ENCODE measurements at places on chromosomes 5 and 9. TPM values are rescaled to one million over a fixed set of nuclear protein-coding genes. Genes with fewer than 3 reads are reported as not detected.

Gene OLFML2A
- total RNA-seq = 15.9 TPM

Gene RXFP3
- total RNA-seq = not detected

Gene PRRX2
- 68.8 TPM for total RNA-seq

Gene SLC6A19
- total RNA-seq = not detected

Gene GPX8
- total RNA-seq = 49.8 TPM

Gene ZNF454
- 5.6 TPM for total RNA-seq

Gene FOXD4L6
- total RNA-seq = not detected

GRCh38 chr9:120830151-120830550 is 12.6 kb downstream of the PSMD5 start:
- H3K27ac ChIP-seq = no peak overlapping the region
- H3K27me3 ChIP-seq = no peaks in the 10 kb centered on the region
- DNase-seq = no peak
- no peaks in the 10 kb centered on the region for H3K4me1 ChIP-seq
- H3K4me3 ChIP-seq = no peak overlapping the region

GRCh38 chr5:75678155-75678554 is 39.1 kb downstream of the POC5 start:
- H3K27ac ChIP-seq = no peak overlapping the region
- no peak for DNase-seq
- H3K4me1 ChIP-seq = no peaks in the 10 kb centered on the region
- no peak overlapping the region for H3K4me3 ChIP-seq
- no peaks in the 10 kb centered on the region for H3K27me3 ChIP-seq

GRCh38 chr5:57437976-57438805 is 44.4 kb downstream of the ACTBL2 start:
- DNase-seq = no peak
- peaks cover 17% of the 10 kb centered on the region for H3K4me1 ChIP-seq
- no peaks in the 10 kb centered on the region for H3K27me3 ChIP-seq
- no peaks in the 10 kb centered on the region for H3K36me3 ChIP-seq
- no peak overlapping the region for H3K27ac ChIP-seq

DNA sequence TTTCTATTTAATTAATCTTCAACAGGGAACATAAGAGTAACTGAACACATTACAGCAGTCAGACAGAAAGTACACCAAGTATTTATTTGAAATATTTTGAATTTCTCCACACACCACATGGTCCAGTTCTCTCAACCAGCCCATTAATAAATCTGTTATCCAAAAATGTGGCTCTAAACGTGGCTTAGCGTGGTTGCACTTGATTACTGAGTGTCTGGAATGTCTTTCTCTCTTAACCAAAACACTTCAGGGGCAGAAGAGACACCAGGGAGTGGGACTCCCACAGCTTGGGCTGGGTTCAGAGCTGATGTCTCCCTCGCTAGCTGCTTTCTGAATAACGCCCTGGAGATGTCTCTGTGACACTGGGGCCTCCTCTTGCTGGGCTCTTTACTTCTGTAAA is 52.6 kb upstream of the FANCC start:
- H3K4me3 ChIP-seq = no peak overlapping the region
- H3K27ac ChIP-seq = no peak overlapping the region
- DNase-seq = no peak
- no peaks in the 10 kb centered on the region for H3K36me3 ChIP-seq
- no peaks in the 10 kb centered on the region for H3K4me1 ChIP-seq

DNA sequence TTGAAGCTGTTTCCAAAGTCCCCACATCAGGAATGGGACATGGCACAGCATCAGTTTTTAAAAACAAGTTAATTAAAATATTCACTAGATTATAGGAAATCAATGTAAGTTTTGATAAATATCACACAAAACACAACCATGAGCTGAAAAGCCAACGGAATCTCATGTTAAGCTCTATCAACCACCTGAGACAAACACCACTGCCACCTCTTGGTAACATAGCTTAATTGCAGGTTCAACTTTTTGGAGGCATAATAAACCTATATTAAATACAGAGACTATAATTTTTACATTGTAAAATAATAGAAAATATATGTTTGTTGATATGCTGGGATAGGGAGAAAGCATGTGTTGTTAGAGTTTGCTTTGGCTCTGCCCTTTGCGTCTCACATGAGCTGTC is 126.1 kb downstream of the SV2C start:
- H3K36me3 ChIP-seq = no peaks in the 10 kb centered on the region
- H3K4me1 ChIP-seq = no peaks in the 10 kb centered on the region
- H3K4me3 ChIP-seq = no peak overlapping the region
- no peaks in the 10 kb centered on the region for H3K27me3 ChIP-seq
- no peak for DNase-seq

- no peaks in the 10 kb centered on the region for H3K36me3 ChIP-seq
- no peak overlapping the region for H3K27ac ChIP-seq
- H3K4me3 ChIP-seq = no peak overlapping the region
These were observed 99.9 kb upstream of the PITX1 start for GRCh38 chr5:135133698-135134515.

- DNase-seq = no peak
- peaks cover 7% of the 10 kb centered on the region for H3K4me1 ChIP-seq
- no peaks in the 10 kb centered on the region for H3K36me3 ChIP-seq
- H3K27ac ChIP-seq = no peak overlapping the region
These were observed 99.5 kb downstream of the DAB2IP start for GRCh38 chr9:121750715-121751623.

DNA sequence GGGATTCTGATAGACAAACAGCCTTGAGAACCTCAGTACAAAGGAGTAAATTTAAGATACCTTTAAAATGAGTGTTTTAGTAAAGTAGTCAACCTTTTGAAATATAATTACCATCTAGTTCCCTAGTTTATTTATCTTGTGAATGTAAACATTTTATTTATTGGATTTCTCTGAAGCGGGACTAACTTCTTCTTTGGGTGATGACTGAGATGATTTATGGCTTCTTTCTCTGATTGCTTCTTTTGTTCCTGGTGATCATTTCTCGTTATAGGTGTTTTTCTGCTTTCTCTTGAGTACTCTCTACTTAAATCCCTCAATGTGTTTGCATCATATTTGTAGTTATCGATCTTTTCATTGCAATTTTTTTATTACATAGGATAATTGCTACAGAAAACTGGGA is 33.2 kb downstream of the PRDM6 start:
- no peak for DNase-seq
- peaks cover 3% of the 10 kb centered on the region for H3K36me3 ChIP-seq
- no peaks in the 10 kb centered on the region for H3K27me3 ChIP-seq
- no peak overlapping the region for H3K4me3 ChIP-seq

DNA sequence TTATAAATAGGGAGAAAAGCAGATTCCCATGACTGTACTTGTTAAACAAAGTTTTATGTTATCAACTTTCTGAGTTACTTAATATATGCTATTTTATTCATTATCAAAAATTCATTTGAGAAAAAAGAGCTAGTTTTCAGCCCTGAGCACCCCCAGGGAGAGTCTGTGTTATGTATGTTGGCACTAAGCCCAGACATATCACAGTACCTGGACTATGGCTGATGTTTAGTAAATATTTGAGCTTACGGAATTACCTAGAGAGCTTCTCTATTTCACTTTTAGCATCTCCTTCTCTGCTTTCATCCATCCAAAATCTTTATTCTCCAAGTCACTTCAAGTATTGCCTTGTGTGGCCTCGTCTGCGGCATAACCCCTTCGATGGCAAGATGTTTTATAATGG is 225.9 kb upstream of the PCSK5 start:
- no peak overlapping the region for H3K4me3 ChIP-seq
- H3K36me3 ChIP-seq = no peaks in the 10 kb centered on the region
- no peaks in the 10 kb centered on the region for H3K27me3 ChIP-seq
- H3K27ac ChIP-seq = no peak overlapping the region
- no peaks in the 10 kb centered on the region for H3K4me1 ChIP-seq
- DNase-seq = no peak

DNA sequence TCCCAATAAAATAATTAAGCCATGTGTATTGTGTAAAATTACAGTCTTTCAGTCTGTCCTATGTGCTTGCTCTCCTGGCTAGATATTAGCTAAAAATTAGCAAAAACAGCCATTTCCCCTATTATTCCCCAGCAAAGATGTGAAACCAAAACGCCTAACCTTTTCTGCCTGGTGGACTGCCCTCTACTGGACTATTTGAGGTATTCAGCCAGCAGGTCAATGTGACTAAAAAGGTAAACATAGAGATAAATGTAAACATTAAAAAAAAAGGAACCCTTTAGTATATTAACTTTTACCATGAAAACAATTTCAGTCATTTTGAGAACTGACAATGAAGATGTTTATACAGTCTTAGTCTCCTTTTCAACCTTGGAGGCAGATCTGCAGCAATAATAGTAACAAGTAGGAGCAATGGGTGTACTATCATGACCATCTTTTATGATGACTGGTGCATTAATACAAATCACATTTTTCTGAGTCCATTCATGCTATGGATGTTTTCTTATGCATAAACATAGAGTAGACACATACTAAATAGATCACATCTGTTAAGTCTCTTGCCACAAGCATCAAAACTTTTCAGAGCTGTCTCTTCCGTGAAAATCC is 10.1 kb downstream of the ATG12 start:
- H3K4me3 ChIP-seq = no peak overlapping the region
- no peak for DNase-seq
- no peaks in the 10 kb centered on the region for H3K4me1 ChIP-seq
- H3K27ac ChIP-seq = no peak overlapping the region
- no peaks in the 10 kb centered on the region for H3K36me3 ChIP-seq
- no peaks in the 10 kb centered on the region for H3K27me3 ChIP-seq

DNA sequence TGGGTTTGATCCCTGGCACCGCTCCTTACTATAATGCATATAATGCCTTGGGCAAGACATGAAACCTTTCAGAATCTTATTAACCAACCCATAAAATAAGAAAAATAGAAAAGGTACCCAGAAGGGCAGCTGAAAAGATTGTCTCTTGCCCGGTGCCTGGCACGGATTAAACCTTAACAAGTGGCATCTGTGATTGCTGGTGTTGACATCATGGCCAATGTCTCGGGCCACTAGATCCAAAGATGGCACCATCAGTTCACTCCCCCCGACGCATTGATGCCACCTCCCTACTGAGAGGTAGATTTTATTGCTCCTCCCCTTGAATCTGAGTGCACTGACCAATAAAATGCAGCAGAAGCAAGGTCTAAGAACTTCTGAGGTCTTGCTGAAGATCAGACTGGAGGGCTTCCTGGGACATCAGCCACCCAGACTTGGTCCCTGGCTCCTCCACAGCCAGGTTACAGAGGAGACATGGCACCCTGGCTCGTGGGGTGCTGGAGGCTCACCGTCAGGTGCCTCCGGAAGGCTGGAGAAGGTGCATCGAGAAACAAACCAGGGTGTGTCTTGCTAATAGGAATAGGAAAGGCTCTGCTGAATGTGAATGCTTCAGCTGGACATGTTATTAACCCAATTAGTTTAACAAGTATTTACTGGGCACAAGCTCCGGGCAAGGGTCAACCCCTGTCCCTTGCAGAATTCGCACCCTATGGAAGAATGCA is 80.0 kb upstream of the COL5A1 start:
- no peaks in the 10 kb centered on the region for H3K36me3 ChIP-seq
- H3K27me3 ChIP-seq = no peaks in the 10 kb centered on the region
- no peaks in the 10 kb centered on the region for H3K4me1 ChIP-seq
- DNase-seq = no peak
- no peak overlapping the region for H3K4me3 ChIP-seq
- H3K27ac ChIP-seq = no peak overlapping the region

- no peaks in the 10 kb centered on the region for H3K4me1 ChIP-seq
- DNase-seq = no peak
- no peaks in the 10 kb centered on the region for H3K27me3 ChIP-seq
- no peak overlapping the region for H3K4me3 ChIP-seq
These were observed 27.9 kb downstream of the RHOBTB3 start for GRCh38 chr5:95759005-95759404.

- peak overlapping the region; percentile 39 for H3K27ac ChIP-seq
- H3K4me3 ChIP-seq = no peak overlapping the region
- H3K27me3 ChIP-seq = no peaks in the 10 kb centered on the region
- no peak for DNase-seq
- no peaks in the 10 kb centered on the region for H3K36me3 ChIP-seq
These were observed 83.0 kb downstream of the GRIA1 start for GRCh38 chr5:153573326-153574033.

DNA sequence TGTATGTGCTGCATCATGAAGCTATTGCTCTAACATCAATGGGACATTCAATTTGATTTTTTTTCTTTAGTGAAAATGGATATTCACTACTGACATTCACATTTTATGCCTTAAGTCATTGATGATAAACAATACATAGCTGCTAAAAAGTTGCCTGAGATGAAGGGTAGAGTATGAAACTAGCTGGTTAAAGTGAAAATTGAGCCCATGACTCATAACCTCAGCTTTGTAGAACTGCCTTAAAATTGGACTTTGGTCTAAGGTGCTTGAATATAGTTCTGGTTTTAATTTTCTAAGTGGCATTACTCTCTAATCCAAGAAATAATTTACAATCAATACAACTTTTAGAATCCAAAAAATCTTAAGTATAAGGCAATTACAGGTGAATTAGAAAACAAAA is 740.4 kb upstream of the RIOK2 start:
- H3K36me3 ChIP-seq = no peaks in the 10 kb centered on the region
- H3K27ac ChIP-seq = no peak overlapping the region
- no peak for DNase-seq

DNA sequence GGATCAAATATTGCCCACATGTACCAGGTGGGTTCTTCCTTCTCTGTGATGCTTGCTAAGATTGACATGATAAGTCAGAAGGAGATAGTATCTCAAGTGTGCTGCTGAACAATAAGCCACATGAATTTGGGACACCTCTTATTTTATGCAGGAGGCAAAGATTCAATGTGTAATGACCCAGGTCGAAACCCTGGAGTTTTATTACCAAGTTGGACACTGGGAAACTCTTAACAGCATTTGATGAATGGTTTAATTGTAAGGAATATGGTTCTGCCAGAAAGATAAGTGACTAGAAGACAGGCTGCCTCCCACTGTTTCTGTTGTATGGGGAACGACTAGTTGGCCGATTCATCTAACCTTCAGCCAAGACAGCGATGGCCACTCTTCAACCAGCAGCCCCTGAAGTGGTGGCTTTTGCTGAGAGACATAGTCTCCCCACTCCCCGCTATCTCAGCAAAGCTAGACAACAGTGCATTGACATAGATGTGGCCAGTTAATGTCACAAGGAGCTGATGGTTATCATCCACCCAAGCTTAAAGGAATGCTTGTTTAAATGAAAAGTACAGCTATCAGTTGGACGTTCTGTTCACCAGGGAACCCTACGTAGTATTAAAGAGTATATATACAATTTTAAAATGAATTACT is 407.7 kb downstream of the KDM4C start:
- H3K4me1 ChIP-seq = no peaks in the 10 kb centered on the region
- H3K4me3 ChIP-seq = no peak overlapping the region
- DNase-seq = no peak
- no peaks in the 10 kb centered on the region for H3K36me3 ChIP-seq
- no peak overlapping the region for H3K27ac ChIP-seq

DNA sequence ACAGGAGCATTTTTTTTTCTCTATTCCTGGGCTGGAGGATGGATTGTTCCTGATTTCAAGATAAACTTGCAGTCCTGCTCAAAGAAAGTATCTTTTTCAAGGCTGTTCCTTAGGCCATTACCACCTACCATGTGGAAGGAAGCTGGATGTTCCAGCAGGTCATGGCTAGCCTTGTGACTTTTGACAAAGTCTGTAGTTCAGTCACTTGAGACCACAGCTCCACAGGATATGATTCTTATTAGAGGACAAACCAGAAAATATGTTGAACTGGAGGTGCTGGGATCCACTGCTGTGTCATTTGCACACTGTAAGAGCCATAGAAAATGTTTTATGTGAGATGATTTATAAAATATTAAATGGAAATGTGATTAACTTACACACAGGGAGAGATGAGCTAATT is 184.2 kb upstream of the ACO1 start:
- no peak for DNase-seq
- no peaks in the 10 kb centered on the region for H3K4me1 ChIP-seq
- no peaks in the 10 kb centered on the region for H3K36me3 ChIP-seq
- no peaks in the 10 kb centered on the region for H3K27me3 ChIP-seq
- no peak overlapping the region for H3K27ac ChIP-seq
